ENCODE measurements at places on chromosomes 12 and 14.

GRCh38 chr12:28512406-28512805, 322.1 kb downstream of the CCDC91 start:
- DNase-seq = no peak

- DNase-seq = peak; percentile 80
Observed at GRCh38 chr14:33938131-33938949, 12.5 kb downstream of the EGLN3 start.

- no peak for DNase-seq
Observed at GRCh38 chr14:63993992-63994391, 141.2 kb downstream of the SYNE2 start.

DNA sequence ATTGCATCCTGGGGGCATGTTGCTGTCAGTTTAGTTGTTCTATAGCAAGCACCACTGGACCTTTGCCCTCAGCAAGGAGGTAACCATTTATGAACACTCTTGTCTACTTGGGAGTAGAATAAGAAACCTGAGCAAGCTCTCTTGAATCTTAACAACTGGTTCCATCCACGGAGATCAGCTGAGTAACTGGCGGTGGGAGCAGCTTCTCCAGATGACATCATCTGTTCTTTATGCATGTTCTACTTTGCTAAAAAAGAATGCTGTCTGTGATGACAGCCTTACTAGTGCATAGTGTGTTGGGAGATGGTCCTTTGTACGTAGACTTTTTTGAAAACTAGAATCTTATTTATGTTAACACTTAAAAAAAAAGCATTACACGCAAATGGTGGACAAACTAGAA, 17.7 kb downstream of the SLC4A8 start:
- no peak for DNase-seq

- DNase-seq = no peak
Observed at GRCh38 chr12:58253663-58254062, 312.3 kb downstream of the ATP23 start.

- no peak for DNase-seq
Observed at GRCh38 chr12:110816248-110816647, 30.5 kb upstream of the CCDC63 start.

DNA sequence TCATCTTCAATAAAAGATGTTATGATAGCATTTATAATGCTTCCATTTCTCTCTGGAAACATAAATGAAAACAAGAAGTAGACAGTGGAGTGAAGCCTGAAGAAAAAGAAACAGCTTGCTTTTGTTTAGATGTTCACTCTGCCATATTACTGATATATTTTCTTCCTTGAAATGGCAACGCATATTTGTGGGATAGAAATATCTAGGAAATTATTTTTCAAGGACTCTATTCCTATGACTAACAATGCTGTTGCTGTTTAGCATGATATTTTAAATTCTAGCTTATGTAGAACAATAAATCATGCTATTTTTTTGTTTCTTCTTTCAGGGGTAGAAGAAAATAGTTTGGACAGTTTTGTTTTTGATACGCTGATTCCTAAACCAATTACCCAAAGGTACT, 359.0 kb downstream of the NAV3 start:
- DNase-seq = peak; percentile 25

GRCh38 chr14:93962701-93963601, 13.4 kb downstream of the ASB2 start:
- DNase-seq = no peak

DNA sequence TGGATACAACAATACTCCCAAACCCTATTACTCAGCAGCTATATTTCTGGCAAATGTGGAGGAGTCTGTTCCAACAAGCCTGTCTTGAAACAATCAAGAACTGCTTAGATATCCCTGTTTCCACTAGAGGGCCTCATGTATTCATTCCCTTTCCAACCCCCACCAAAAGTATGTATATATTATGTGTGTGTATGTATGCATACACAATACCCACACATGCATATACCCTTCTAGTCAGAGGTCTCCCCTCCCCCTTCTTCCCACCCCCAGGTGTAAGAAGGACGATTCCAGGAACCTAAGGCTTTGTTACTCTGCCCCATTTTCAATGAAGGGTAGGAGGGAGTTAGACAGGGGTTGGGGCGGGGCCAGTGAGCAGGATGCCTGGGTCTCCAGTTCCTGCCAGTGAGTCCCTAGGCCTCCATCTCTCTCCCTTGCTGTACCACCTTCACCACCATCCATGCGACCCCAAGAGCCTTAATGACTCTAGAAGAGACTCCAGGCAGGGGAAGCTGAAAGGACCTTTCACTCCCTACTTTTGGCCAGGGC, at the start of gene DGKA:
TSS of gene DGKA (plus strand) at position 392 of the 546 bp plus-strand sequence. CDS start 5,342 bp downstream, outside the sequence.
- peak; percentile 80 for DNase-seq

- DNase-seq = no peak
Observed at GRCh38 chr14:92659765-92660561, 88.5 kb downstream of the LGMN start.

- DNase-seq = no peak
Observed at GRCh38 chr12:41917181-41917580, 227.5 kb downstream of the GXYLT1 start.

DNA sequence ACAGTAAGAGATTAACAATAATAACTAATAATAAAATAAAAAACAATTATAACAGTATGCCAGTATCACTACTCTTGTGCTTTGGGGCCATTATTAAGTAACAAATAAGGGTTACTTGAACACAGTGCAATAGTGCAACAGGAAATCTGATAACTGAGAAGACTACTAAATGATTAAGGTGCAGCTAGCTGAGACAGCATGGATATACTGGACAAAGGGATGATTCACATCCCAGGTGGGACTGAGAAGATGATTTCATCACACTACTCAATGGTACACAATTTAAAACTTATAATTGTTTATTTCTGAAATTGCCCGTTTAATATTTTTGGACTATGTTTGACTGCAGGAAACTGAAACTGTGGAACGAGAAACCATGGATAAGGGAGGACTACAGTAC, 168.6 kb upstream of the ABCD2 start:
- no peak for DNase-seq

GRCh38 chr12:65275627-65276026, 2.9 kb upstream of the MSRB3 start:
- no peak for DNase-seq
